ENCODE measurements at places on chromosomes 16 and 17.
A peak's percentile ranks its signal among the peaks of the same experiment; 100 is the strongest.

DNA sequence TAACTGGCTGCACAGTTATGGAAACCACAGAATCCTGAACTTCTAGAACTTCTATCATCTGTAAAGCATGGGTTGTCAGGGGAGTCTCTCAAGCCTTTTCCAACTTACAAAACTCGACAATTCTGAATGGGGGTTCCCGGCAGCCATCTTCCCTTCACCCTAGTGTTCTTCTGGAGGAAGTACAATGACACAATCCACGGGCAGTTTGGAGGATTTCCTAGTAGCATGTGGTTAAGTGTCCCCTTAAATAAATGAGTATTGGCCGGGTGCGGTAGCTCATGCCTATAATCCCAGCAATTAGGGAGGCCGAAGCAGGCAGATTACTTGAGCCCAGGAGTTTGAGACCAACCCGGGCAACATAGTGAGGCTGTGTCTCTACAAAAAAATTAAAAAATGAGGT is 2.1 kb downstream of the SLC16A6 start:
- peak; percentile 18 for DNase-seq

DNA sequence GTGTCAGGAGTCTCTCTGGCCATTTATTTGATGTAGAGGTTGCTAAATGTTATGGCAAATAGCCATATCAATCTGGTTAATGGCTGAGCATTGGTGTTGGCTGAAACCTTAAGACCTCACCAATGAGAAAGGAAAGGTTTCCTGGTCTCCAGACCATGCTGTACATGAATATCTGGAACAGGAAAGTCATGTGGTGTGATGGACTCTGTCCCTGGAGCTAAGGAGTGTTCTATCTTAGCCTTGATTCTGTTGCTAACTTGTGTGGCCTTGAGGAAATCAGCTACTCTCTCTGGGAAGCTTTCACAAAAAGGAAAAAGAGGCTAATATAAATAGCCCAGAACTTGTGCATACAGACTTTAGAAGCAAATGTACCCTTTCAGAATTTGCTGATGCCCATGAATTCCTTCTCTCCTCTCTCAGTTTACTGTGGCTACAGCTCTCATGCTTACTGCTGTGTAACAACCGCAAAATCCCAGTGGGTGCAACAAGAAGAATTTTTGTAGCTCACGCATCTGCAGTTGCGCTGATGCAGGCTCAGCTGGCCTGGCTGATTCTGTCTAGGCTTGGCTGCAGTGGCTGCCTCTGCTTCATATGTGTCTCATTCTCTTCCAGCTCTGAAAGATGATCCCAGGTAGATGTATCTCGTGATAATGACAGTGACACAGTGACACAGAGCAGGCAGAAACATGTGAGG is 287.5 kb downstream of the NPIPA8 start:
- no peak for DNase-seq

GRCh38 chr17:58082341-58082869 is 814 bp upstream of the DYNLL2 start:
- DNase-seq = no peak

DNA sequence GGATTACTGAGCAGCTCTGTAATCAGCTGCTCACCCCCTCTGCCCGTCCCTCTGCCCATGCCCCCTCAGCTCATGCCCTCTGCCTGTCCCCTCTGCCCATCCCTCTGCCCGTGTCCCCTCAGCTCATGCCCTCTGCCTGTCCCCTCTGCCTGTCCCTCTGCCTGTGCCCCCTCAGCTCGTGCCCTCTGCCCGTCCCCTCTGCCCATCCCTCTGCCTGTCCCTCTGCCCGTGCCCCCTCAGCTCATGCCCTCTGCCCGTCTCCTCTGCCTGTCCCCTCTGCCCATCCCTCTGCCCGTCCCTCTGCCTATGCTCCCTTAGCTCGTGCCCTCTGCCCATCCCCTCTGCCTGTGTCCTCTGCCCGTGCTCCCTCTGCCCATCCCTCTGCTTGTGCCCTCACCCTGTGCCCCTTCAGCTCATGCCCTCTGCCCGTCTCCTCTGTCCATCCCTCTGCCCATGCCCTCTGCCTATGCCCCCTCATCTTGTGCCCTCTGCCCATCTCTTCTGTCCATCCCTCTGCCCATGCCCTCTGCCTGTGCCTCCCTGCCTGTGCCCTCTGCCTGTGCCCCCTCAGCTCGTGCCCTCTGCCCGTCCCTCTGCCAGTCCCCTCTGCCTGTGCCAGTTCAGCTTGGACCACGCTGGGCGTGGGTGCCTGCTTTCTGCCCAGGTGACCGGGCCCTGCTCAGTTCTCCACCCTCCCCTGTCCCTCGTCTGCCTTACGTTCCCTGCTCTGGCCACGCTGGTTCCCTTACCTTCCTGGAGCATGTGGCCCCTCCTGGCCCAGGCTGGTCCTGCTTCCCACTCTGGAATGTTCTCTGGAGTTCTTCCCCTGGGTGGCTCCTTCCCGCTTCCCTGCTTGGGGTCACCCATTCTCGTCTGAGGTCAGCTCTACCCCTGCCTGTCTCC is 97.6 kb downstream of the NPIPB11 start:
- DNase-seq = no peak

GRCh38 chr16:68147444-68147843 is 62.3 kb downstream of the NFATC3 start:
- peak; percentile 24 for DNase-seq

- DNase-seq = no peak
These were observed 82.8 kb downstream of the ASIC2 start for GRCh38 chr17:33210285-33210684.

- DNase-seq = no peak
These were observed 3.7 kb downstream of the PIGS start for GRCh38 chr17:28567604-28568003.

Data from erythroblast (primary cell).